ENCODE measurements at places on chromosomes 2 and 18.

DNA sequence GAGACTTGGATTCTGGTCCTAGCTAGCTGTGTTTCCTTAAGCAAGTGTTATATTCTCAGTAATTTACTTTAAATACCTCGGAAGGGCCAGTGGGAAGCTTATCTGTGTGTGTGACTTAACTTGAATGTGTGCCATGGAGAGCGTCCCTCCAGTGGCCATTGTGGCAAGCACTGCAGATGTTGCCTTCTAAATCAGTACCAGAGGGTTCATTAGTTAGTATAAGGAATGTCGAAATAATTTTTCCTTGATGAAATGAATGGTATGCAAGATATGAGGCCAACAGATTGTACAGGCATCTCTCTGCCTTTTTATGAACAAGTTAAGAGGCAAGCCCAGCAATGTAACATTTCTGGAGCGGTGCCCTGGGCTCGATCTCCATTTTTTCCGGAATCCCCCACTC lies 52.0 kb downstream of the FBXO36 start:
- DNase-seq: no peak

GRCh38 chr2:241161646-241162281 lies 11.5 kb downstream of the PPP1R7 start:
- DNase-seq: no peak

- DNase-seq: no peak
Observed at GRCh38 chr2:52558265-52558664, 1209.3 kb upstream of the CHAC2 start.

GRCh38 chr2:212863185-212863588 lies 288.2 kb downstream of the IKZF2 start:
- no peak for DNase-seq

DNA sequence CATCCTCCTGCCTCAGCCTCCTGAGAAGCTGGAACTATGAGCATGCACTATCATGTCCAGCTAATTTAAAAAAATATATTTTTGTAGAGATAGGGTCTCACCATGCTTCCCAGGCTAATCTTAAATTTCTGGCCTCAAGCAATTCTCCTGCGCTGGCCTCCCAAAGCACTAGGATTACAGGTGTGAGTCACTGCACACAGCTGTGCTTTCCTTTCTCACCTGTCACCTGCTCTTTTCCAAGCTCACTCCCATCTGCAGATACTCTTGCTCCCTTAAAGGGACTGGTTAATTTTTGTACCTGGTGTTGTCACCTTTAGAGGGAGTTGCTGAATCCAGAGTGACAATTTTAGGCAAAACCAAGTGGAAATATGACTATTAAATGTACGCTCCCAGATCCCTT lies 178.2 kb downstream of the LOXHD1 start:
- DNase-seq: no peak

- DNase-seq: no peak
Observed at GRCh38 chr2:157769856-157770255, 106.3 kb downstream of the ACVR1 start.

GRCh38 chr2:223856584-223856983 lies 19.2 kb upstream of the AP1S3 start:
- no peak for DNase-seq

GRCh38 chr2:225170162-225170561 lies 127.9 kb upstream of the DOCK10 start:
- no peak for DNase-seq

- no peak for DNase-seq
Observed at GRCh38 chr2:240810621-240811020, 9.4 kb downstream of the KIF1A start.

- DNase-seq: no peak
Observed at GRCh38 chr18:55252901-55253300, 293.6 kb upstream of the CCDC68 start.

GRCh38 chr2:64825831-64826491 lies 163.2 kb upstream of the SLC1A4 start:
- DNase-seq: no peak

DNA sequence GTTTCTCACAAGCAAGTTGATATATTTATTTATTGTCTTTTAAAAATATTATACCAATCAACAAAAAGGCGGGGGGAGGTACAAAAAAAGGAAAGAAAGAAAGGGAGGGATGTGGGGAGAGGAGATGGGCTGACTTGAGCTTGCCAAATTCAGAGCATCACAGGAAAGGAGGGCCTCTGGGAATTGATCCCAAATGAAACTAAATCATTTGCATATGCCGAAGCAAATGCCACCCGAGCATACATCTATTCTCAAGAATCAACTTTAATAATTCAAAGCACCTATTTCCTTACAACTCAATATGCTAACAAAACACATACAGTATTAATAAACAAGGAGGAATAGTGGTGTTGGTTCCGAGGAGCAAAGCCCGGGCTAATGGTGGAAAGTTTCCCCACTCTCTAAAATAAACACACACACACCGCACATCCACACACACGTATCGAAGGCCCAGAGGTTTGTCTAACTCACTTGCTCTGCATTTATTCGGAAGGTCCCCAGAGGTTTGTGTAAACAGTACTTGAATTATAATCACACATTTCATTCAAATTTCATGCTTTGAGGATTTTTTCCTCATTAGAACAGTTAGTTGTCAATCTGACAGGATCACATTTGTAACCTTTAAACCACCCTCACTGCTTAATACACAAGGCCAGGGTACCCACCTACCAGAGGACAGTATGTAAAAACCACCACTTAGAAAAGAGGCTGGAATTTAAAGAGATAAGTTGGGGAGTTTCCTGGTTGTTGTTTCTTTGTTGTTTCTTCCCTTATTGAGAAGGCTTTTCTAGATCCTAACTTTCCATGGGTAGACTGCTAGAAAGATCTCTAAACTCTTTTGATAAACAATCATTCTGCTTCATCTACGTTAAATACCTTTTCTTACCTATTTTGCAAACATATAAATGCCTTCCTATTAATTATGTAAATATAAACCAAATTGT lies 264.7 kb downstream of the TCF4 start:
- no peak for DNase-seq

Data from T-helper 2 cell (primary cell).